Renal cortex interstitium (tissue), 15 donors: ENCODE measurements at places on chromosomes 5 and 9.

DNA sequence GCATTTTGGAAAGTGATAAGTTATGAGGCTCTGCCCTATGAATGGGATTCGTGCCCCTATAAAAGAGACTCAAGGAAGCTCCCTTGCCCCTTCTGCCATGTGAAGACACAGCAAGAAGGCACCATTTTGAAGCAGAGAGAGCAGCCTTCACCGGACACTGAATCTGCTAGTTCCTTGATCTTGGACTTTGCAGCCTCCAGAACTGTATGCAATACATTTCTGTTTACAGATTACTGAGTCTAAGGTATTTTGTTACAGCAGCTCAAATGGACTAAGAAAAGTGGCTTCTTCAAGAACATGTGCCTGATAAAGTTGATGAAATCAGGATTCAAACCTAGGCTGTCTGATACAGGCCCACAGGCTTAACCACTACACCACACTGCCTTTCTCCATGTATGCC, 131.6 kb upstream of the MAP3K1 start:
- no peak for DNase-seq

DNA sequence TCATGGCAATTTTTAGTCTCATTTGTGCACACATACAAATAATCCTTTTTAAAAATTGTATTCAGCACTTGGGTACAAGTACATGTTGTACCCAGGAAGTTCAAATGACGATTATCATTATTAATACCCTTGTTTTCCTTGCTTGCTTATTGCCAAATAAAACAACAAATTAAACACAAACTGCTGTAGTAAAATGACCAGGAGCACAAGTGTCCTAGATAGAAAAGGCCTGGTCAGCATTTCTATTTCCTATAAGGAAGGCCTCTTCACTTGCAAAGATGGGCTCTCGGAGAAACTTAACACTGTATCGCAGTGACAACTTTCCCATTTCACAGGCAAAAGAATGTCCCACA, 34.7 kb upstream of the PLPP1 start:
- DNase-seq = no peak

DNA sequence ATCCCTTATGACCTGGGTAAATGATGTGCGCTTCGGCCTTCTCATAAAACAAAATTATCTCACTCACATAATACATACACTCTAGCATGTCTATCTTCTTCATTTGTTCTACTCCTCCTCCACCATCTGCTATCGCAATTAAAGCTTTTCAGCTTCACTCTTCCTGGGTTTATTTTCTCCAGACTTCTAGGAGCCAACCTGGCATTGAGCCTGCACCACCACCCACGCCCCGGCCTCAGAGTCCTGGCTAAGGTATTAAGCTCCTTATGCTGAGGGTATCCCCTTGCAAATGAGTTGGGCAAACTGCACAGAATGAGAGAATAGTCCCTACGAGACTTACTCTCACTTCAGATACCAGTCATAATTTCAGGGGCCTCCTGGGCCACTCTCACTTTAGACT, 236.1 kb upstream of the CDH12 start:
- no peak for DNase-seq

GRCh38 chr5:172891716-172892421, 57.8 kb downstream of the ERGIC1 start:
- no peak for DNase-seq

GRCh38 chr9:129285382-129285781, 107.3 kb upstream of the IER5L start:
- DNase-seq = no peak

GRCh38 chr9:3028535-3028934, 184.6 kb upstream of the PUM3 start:
- no peak for DNase-seq

- no peak for DNase-seq
Observed at GRCh38 chr9:99300103-99300439, 78.0 kb downstream of the SEC61B start.

DNA sequence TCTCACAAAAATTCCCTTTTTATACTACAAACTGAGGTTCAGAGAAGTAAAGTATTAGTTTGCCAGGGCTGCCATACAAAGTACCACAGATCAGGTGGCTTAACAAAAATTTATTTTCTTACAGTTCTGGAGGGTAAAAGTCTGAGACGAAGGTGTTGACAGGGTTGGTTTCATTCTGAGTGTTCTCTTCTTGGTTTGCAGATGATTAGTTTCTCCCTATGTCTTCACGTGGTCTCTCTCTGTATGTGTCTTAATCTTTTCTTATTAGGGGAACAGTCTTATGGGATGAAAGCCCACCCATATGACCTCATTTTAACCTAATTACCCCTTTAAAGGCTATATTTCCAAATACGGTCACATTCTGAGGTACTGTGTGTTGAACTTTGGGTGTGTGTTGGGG, 274.2 kb downstream of the BRINP1 start:
- DNase-seq = no peak

GRCh38 chr5:180644825-180645273, 4.6 kb downstream of the FLT4 start:
- no peak for DNase-seq

GRCh38 chr5:112762113-112762810, 24.6 kb downstream of the APC start:
- no peak for DNase-seq

GRCh38 chr5:158899792-158900191, 199.9 kb downstream of the EBF1 start:
- DNase-seq = no peak

GRCh38 chr9:76561900-76562299, 102.9 kb downstream of the GCNT1 start:
- DNase-seq = no peak

GRCh38 chr5:36417221-36417620, 115.5 kb upstream of the RANBP3L start:
- DNase-seq = no peak

DNA sequence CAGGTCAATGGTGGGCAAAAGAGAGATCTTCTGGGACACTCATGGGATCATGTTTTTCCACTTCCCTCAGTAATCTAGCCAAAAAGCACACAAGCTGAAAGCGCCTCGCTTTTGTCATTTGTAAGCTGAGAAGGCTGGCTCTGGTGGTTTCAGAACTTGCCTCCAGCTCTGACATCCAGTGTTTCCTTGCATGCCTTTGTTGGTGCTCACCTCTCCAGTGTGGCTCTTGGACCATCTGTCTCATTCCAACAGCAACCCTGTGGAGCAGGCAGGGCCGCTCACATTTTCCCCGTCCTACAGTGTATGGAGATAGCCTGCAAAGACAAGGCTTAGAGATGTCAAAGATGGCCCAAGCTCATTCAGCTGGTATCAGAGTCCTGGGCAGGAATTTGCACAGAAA, 160.8 kb upstream of the KLF4 start:
- no peak for DNase-seq

DNA sequence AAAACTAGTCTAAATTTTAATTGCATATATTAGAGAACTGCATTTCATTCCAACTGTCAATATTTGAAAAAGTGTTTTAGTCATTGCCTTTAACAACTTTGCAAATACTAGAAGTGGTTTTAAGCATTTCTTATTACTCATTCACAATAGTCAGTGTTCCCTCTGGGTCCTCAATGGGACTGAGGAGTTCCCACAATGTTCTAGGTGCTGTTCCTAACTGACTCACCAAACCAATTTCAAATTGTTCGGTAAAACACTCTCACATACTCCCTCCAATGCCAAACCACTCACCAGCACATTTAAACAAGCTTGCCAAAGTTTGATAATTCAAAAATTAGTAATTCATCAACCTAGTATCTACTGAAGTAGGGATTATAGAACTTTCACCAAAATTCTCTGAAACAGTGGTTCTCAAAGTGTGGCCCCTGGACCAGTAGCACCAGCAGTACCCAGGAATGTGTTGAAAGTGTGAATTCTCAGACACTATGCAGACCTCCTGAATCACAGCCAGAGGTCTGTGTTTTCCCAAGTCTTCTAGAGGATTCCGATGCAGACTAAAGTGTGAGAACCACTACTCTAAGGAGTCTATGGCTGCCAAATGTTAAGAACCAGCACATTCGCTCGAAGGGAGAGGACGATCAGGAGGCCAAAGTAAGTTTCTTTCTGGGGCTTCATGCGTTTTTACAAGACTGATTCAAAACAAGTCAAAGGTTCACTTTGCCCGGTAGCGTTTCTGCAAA, 72.8 kb downstream of the APBA1 start:
- DNase-seq = no peak

GRCh38 chr9:96014078-96014477, 138.6 kb downstream of the ERCC6L2 start:
- DNase-seq = no peak

DNA sequence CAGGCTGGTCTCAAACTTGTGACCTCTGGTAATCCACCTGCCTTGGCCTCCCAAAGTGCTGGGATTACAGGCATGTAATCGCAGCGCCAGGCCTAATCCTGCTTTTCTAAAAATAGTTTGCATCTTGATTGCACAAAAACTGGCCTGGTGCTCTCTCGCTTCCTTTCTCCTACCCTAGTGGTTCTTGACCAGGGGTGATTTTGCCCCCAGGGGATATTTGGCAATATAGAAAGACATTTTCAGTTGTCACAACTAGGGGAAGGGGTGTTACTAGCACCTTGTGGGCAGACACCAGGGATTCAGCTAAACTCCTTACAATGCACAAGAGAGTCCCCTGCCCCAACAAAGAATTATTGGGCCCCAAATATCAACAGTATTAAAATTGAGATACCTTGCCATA, 139.8 kb downstream of the DROSHA start:
- no peak for DNase-seq

- DNase-seq = no peak
Observed at GRCh38 chr9:91746357-91746756, 203.7 kb downstream of the ROR2 start.

GRCh38 chr5:80238097-80238496, 17.8 kb downstream of the SERINC5 start:
- DNase-seq = no peak

DNA sequence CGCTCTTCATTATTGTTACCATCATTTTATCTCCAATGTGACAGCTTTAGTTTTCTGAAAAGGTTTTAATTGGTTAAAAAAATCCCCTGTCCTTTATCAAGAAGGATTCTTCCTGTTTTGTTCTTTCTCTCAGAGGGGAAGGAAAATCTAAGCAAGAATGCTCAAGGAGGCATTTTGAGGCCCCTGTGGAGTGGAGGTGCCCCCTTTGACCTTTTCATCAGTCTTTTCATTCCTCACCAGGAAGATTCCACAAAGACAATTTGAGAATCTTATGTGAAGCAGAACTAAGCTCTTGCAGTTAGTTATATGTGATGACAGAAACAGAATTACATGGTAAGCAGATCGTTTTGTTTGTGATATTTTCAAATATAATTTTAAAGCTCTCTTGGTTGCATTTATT, 489.6 kb downstream of the MAN2A1 start:
- no peak for DNase-seq

- DNase-seq = no peak
Observed at GRCh38 chr9:9919174-9919775, 693.5 kb downstream of the PTPRD start.

- DNase-seq = no peak
Observed at GRCh38 chr5:72244862-72245371, 75.1 kb downstream of the MRPS27 start.

DNA sequence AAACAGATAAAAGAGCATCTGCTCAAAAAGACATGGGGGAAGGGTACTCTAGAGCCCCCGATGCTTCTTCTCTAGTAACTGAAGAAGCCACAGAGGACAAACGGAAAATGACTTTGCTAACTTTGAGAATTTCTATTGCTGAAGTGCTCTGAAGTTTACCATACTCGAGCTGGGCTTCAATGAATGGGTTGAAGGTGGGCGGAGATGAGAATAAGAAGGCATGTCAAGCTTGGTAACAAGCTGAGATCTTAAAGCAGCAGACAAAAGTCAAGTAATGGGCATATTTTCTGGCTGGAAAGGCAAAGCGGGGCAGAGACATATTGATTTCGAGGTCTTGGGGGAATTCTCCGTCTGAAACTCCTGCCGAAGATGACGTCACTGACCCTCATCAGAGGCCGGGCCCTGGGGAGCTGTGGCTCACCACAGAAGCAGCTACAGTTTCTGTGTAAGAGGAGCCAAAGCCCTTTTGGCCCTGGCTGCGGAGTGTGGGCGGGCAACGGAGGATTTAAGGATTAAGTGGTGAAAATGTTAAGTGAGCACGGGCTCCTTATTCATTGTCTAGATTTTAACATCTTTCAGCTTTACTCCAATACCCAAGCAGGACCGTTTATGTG, 115.8 kb upstream of the SLIT3 start:
- DNase-seq = no peak

- no peak for DNase-seq
Observed at GRCh38 chr9:110099236-110100095, 108.5 kb downstream of the C9orf152 start.

DNA sequence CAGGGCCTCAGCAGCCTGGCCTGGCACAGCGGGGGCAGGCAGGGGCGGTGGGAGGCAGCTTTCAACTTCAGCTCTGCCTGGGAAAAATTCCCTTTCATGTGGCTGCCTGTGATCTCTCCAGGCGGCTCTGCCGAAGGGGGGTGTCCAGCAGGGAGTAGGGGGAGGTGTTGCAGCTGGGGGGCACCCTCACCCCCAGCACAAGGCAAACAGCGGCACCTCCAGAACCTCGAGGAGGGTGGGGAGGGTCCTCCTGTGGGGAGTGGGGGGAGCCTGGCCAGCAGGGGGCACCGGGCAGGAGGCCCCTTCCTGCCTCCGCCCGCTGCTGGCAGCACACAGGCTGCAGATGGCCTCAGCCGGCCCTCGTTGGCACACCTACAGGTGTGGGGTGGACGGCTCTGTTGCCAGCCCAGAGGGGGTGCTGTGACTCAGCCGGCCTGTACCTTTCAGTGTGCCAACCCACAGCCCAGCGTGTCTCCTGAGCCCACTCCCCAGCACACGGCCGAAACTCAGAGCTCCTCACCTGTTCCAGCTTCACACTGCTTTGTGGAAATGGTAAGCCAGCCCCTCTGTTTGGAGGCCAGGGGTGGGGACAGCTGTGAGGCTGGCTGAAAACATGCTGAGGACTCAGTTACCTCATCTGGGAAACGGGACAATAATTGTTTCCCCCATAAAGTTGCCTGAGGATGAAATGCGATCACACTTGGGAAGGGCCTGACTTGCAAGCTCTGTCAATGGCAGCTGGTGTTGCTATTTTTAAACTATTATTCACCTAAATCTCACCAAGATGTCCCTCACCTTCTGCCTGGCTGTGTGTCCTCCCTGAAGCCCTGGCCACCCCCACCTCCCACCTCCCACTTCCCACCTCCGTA, 37.0 kb downstream of the CXXC5 start:
- no peak for DNase-seq

DNA sequence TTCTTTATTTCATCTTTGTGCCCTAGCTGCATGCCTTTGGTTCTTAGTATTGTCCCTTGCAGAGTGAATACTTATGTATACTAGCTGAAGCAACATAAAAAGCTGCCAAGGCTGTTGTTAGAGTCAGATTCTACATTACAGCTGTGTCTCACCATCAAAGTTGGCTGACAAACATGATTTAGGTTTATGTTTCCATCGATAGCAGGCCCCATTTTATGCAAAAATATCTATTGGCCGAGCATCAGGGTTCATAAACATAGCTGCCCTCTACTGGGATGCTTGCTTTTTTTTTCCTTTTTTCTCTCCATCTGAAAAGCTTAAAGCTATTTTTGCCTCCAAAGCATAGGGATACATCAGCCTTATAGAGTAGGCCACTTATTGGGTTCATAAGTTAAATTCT, 68.0 kb downstream of the FAM174A start:
- no peak for DNase-seq
